ENCODE measurements at places on chromosomes 4 and X. TPM values are rescaled to one million over a fixed set of nuclear protein-coding genes. Genes with fewer than 3 reads are reported as not detected.

Gene BMP15
- total RNA-seq, result not detected

Gene PRSS12
- total RNA-seq, result 0.25 TPM

Gene CDS1
- total RNA-seq, result 0.81 TPM

Gene TREX2
- total RNA-seq, result 1.7 TPM

Gene SLC10A4
- 8.0 TPM for total RNA-seq

Gene CXCL8
- total RNA-seq, result 17.8 TPM

Gene RBMXL3
- not detected for total RNA-seq

Gene USP11
- total RNA-seq, result 54.7 TPM

Gene KIF4A
- total RNA-seq, result 24.2 TPM

Gene PAPSS1
- total RNA-seq, result 25.4 TPM

Gene VCX3B
- total RNA-seq, result not detected

Gene FAM9B
- not detected for total RNA-seq

Gene ZNF81
- total RNA-seq, result 4.3 TPM

Gene SLC4A4
- total RNA-seq, result 2.8 TPM

Gene LRP2BP
- total RNA-seq, result 0.10 TPM

Gene SORBS2
- not detected for total RNA-seq

Gene LONRF3
- 3.5 TPM for total RNA-seq

Gene TRPC3
- 0.07 TPM for total RNA-seq

Gene RAB41
- not detected for total RNA-seq

Gene AMTN
- not detected for total RNA-seq

Gene PRIMPOL
- total RNA-seq, result 6.9 TPM

Gene BEX3
- 252 TPM for total RNA-seq

Gene CT45A8
- total RNA-seq, result not detected

Gene NUDT10
- total RNA-seq, result 0.62 TPM

Gene HSD17B13
- 0.06 TPM for total RNA-seq

Gene GLA
- 182 TPM for total RNA-seq

Gene PPEF1
- 1.2 TPM for total RNA-seq

Gene FRMPD3
- 0.10 TPM for total RNA-seq

Gene GPRASP1
- 0.30 TPM for total RNA-seq

Gene PRAF2
- 37.8 TPM for total RNA-seq

Gene TMEM154
- 0.08 TPM for total RNA-seq

Gene STAP1
- total RNA-seq, result not detected

Gene UGT2A2
- total RNA-seq, result not detected

Gene MAPK10
- total RNA-seq, result 0.64 TPM

Gene GNRHR
- not detected for total RNA-seq

Gene TMSB15C
- 0.07 TPM for total RNA-seq

Gene TMPRSS11B
- not detected for total RNA-seq

Gene IL13RA2
- not detected for total RNA-seq

Gene MAGEA12
- total RNA-seq, result not detected

Gene RS1
- total RNA-seq, result not detected

Gene ARHGEF38
- total RNA-seq, result not detected

Gene MSL3
- 21.9 TPM for total RNA-seq

Gene LRIT3
- not detected for total RNA-seq

Gene ERAS
- total RNA-seq, result not detected

Gene TLR10
- total RNA-seq, result 0.05 TPM

Gene DCAF8L2
- total RNA-seq, result not detected

Gene EREG
- 53.5 TPM for total RNA-seq

Gene ARHGEF6
- total RNA-seq, result 0.19 TPM

Gene ADH6
- total RNA-seq, result not detected

Gene HOPX
- not detected for total RNA-seq

Gene GCNA
- 0.88 TPM for total RNA-seq

Gene FAT1
- total RNA-seq, result 188 TPM

Gene SSX4B
- not detected for total RNA-seq

Gene PRICKLE3
- total RNA-seq, result 21.4 TPM

Gene PGAM4
- total RNA-seq, result 0.66 TPM

Gene HTATSF1
- total RNA-seq, result 59.3 TPM

Gene LRAT
- not detected for total RNA-seq

Gene GIMD1
- not detected for total RNA-seq
